ENCODE measurements at places on chromosomes 12 and 14.

DNA sequence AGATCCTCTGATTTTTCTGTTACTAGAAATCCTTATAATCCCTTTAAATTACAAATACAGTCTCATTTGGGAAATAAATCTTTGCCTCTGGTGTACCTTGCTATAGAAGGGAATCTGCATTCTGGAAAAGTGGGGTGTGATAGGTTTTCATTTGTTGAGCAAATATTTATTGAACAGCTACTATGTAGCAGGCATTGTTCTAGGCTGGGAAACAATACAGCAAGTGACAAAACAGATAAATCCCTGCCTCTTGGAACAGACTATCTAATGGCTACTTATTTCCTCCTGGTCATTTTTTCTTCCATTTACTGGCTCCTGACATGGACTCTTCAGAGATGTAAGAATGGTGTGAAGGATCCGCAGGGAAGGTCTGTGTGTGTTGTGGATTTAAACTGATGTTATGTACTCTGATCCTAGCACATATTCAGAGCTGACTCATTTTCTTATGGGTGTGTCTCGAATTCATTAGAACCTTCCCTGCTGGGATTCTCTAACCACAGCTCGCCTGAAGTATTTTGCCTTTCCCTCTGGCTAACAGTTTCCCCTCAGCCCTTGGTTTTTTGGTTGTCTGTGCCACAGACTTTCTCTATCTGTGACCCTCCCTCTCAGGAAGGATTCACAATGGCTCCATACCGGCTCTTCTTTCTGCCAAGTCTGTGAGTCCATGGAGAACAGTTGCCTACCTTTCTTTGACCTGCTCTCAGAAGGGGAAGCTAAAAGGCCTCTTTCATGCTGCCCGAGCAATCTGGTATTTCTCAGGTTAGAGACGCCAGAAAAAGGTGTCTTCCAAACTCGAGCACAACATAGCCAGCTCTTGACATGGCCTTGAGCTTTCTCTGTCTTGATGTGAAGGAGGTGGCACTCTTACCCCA lies 53.7 kb downstream of the TMTC2 start:
- DNase-seq = peak; percentile 69

DNA sequence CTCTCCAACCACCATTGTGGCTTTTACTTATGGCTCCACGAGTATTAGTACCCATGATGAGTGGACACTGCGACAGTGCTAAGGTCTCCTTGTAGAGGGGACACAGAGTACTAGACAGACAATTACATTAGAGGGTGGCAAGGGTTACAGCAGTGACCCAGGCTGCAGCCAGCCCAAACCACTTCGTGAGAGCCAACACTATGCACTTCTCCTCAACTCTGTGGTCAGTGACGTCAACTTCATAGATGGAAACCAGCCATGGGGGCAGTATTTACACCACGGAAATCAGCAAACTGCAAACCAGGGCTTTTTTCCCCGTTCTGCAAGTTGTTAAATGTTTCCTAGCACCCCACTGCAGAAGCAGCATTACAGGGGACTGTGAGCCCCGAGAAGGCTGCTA lies 61.6 kb upstream of the ZFP36L1 start:
- no peak for DNase-seq

- DNase-seq = peak; percentile 54
Observed at GRCh38 chr12:3680919-3681594, 71.9 kb downstream of the CRACR2A start.

DNA sequence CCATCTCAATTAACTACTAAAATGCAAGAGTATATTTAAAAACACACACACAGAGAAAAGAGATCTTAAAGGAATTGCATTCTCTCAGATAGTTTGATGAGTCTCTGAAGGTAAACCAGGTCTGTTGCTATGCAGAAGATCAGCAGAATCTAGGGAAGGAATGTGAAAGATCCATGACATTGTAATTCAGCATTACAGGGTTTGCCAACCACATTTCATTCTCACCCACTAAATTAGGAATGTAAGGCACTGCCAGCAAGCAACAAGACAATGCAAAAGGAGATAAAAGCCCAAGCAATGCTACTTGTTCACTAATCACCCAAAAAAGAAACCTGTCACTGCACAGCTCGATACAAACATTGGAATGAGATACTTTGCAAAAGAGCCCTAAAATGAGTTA lies 106.3 kb downstream of the LRIG3 start:
- DNase-seq = peak; percentile 33

GRCh38 chr12:49678711-49679110 lies 28.5 kb downstream of the FMNL3 start:
- no peak for DNase-seq

DNA sequence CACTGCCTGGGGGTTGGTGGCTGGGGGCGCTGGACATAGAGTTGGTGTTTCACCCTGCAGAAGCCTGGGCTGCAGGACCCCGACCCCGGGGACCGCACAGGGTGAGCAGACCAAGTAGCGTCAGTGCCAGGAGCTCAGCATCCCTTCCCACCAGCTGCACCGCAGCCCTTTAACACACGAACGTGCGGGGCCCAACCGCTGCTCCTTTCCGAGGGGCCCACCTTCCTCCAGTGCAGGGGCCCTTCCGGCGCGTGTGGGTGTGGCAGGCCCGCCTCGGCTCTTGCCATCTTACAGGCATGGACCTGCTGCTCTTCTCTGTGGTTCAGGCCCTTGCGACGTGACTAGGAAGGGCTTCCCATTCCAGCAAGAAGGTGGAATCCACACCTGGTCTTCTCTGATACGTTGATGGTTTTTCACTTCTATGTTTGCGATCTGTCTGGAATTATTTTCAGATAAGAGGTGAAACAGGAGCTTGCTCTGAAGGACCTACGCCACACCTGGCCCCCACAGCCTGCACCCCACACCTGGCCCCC lies 47.8 kb downstream of the LRCOL1 start:
- DNase-seq = no peak

DNA sequence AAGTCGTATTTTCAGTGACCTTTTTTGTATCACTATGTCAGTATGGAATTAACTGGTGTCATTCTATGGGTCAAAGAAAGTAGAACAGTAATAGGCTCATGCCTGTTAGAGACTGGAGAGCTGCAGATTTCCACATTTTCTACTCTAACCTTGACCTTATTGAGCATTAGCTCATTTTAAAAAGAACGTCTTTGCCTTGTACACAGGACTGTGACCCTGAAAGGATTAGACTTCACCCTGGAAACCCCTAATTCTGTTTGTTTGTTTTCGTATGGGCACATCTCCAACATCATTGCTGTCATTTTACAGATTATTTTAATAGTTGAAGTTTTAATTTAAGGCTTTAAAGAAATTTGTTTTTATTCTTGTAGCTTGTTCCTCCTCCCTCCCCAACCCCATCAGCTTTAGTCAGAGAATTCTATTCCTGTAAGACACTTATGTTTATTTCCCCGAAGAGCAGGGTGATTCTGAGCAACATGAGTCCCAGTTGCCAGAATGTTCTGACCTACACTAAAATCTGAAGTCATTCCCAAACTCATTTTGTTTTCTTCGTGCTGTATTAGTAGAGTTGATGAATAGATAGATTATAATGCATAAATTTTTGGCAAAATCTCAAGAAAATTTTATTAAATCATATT lies 451.3 kb downstream of the FOXG1 start:
- DNase-seq = no peak

GRCh38 chr12:93785249-93786010 lies 108.3 kb downstream of the CRADD start:
- DNase-seq = peak; percentile 89
